NCI-H345 (cell line): ENCODE measurements at places on chromosomes 7 and 10.

DNA sequence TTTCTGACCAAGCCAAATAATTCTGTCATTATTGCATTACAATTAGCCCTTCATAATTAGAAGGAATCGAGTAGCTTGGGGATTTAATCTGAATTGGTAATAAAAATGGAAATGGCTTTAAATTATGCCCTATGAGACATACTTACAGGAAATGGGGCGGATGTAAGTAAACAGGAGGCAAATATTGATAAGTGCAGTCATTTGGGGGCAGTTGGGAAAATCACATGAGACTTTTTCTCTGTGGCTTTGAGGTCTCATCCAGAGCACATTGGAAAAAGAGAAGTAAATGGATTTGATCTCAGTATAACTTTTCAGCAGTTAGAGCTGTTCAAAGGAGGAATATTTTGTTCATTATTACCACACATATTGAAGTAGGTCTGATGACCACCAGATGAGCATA, 307.8 kb upstream of the POM121L12 start:
- DNase-seq: no peak

DNA sequence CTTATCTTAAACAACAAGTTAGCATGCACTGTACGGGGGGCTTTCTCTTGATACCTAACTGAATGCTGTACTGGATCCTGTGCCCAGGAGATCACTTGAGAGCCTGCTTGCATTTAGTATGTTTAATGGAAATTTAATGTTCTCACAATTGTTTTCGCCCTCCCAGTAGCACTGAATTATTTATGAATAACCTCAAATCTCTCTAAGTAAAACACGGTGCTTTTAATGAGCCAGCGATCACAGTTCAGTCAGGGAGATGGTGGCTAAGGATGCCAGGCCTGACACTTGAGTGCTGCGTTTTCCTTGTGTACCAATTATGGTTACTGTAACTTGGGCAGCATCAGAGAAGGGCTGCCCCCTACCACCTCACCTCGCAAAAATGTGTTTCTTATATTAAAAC, 115.5 kb upstream of the ADARB2 start:
- no peak for DNase-seq

DNA sequence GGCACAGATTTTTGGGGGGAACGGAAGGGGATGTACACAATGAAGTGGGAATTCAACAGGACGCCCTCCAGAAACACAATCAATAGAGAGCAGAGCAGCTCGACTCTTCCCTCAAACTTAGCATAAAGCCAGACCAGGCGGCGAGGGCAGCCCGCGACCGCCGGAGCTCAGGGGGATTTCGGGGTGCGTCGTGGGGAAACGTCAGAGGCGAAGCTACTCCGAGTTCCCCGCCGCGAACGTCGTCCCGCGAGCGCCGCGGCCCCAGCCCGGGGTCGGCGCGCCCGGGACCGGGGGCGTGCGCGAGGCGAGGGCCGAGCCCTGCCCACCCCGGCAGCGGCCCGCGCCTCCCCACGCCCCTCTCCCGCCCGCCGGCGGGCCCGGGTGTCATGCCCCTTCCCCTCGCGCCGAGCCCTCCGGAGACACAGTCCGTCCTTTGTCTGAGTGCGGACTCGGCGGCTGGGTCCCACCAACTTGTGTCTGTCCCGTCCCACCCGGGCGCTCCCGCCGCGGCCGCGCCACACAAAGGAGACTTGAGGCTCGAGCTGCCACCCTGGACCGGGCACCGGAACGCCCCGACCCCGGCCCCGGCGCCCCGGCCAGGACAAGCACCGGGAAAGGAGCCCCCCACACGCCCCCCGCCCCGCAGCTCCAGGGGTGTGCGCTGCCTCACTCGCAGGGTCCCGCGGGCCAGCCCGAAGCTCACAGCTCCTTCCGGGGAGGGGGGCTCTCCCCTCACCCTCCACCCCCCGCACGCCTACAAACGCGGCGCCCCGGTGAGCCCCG, 634 bp downstream of the EZH2 start:
- DNase-seq: peak; percentile 41

DNA sequence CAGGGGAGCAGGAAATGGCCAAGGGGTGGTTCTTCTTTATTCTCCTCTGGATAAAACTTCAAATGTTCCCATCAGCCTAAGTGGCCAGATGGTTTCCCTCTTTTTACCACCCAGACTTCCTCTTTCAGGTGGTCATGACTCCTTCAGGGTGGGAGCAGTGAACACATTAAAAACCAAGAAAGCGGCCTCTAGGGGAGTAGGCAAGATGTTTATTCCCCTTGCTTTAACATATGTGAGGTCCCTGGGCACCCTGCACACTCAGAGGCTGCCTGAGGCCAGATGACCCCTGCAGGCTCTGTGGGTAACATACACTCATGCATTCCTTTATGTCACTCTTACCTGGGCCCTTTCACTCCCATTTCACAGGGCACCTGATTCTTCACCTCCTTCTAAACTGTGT, 357.4 kb downstream of the ABCA13 start:
- no peak for DNase-seq

DNA sequence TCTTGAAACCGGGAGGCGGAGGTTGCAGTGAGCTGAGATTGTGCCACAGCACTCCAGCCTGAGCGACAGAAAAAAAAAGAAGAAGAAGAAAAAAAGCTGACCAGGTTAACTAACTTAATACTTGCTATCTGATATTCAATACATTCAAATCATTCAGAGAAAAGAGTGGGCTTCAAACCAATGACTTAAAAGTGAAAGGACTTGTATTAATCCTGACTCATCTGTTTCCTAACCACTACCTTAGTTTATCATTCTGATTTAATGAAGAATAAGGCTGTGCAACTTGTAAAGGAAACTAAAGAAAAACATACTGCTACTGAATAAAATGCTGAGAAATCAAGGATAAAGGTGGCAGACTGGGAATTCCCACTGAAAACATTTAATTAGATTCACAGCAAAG, 128.4 kb downstream of the NRBF2 start:
- no peak for DNase-seq

DNA sequence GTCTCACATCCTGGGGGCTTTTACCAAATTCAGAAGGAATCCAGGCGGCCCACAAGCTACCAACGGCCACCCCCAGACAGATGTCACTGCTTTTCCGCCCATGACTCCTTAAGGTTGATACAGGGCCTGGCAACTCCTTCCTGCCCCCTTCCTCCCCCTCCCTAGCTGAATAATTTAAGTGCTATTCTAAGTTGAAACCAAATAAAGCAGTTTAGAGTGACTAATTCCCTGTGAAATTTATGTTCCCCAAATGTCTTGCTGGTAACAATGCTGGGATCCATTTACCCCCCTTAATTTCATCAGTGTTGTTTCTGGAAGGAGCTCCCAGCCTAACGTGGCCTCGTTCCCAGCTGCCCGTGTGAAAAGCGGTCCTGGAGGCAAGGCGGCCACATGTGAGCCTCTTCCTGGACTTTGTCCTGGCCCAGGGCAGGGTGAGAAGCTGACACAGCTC, 109.6 kb downstream of the TMEM130 start:
- DNase-seq: no peak

DNA sequence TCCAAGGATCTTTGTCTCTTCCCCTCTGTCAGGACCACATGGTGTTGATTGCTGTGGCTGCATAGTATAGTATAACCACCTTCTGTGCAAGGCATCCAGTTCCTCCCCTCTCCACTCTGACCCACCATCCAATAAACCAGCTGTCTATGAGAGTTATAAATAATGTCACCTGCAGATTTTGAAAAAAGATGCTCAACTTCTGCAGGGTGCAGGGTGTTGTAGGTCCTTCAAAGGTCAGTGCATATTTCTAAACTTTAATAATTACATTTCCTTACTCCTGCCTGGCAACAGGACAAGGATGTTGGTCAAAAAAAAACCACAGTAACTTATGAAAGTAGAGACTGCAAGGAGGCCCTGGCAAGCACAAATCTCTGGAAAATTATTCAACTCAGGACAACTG, 166.2 kb downstream of the PKD1L1 start:
- no peak for DNase-seq

GRCh38 chr7:41882256-41882655, 179.4 kb upstream of the INHBA start:
- no peak for DNase-seq
